ENCODE measurements at places on chromosomes 6 and 20.

DNA sequence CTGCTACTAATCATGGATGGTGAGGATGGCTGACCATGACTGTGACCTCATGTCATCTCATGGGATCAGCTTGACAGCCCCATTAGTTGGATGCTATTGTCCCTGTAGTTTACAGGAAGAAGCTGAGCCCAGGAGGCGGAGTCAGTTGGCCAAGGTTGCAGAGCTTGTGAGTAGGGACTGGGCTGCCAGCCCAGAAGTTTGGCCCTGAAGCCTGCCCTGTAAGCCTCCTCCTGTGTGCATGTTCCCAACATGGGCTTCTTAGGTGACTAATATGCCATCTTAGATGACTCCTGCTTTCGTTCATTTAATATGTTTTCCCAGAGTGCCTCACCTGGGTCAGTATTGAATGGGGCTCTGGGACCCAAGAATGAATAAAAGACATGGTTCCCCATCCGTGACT, 6.9 kb downstream of the EDN3 start:
- DNase-seq: no peak

DNA sequence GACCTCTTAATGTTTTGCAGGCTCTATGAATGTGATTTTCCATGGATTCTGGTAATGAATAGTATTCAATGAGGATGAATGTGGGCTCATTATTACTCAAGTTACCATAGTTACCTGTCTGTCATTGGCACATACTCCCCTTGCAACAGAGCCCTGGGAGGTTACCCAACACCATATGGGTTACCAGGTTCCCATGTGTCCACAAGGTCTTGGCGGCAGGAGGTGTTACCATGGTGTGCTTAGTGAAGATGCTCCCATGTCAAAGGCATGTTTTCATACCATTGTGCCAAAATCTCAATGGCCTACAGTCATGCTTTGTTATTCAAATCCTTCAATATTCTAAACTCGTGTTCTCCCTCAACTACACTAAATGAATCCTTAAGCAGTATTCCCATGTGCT, 232.5 kb downstream of the HDGFL1 start:
- no peak for DNase-seq

GRCh38 chr20:51223183-51223720, 200.3 kb upstream of the KCNG1 start:
- no peak for DNase-seq

DNA sequence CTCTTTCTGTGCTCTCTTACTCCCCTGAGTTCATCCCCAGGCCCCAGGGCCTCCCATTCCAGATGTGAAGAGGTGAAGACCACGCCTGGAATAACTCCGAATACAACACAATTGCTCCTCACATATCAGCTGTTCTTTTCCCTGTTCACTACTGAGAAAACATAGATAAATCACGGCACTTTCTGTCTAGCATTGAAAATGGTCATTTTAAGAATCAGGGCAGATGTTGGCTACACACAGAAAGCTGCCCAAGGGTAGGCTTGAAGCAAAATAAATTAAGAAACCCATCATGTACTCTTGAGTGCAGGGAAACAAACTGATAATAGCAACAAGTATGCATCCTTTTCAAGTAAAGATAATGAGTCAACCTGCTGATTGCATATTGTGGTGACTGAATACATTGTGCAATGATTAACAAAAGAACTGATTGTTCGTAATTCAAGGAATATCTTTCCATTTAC, 382.5 kb downstream of the PRKN start:
- no peak for DNase-seq

DNA sequence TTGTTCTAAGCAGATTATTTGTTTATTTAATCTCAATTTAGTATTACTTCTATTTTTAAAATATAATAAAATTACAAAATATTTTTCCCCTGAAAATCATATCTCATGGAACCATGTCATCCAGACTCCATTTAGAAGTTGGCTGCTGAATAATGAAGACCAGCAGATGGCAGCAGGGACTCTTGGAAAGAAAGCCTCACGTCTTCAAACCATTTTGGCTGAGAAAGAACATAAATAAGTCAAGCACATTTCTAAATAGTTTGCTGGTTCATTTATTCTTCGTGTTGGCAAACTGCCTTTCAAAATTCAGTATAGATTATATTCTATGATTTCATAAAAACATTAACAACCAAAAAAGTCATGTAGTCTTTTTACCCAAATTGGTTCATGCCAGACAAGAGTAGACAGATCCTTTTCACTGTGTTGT, 71.7 kb downstream of the RCAN2 start:
- DNase-seq: peak; percentile 69

- peak; percentile 77 for DNase-seq
Measured at GRCh38 chr6:39347906-39348585, 25.5 kb upstream of the KCNK16 start.

All from neural progenitor cell (in vitro differentiated cells).